ENCODE measurements at places on chromosomes 4 and X.
A peak's percentile ranks its signal among the peaks of the same experiment; 100 is the strongest.

DNA sequence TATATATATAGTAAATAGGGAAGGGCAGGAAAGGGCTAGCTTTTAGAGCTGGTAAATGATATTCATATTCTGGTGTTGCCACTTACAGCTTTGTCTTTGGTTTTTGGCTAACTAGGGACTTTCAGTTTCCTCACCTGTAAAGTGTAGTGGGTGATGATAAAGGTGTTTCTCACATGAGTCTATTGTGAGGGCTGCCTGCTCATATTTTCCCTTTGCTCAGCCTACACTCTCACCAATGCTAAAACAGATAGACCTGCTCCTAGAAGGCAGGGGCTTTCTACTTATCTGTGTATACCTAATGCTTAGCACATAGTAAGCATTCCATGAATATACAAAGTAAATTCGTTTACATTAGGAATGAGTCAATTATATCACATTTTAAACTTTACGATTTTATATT, 137.2 kb upstream of the HS3ST1 start:
- DNase-seq, result no peak

GRCh38 chrX:38500866-38501265, 60.5 kb upstream of the TSPAN7 start:
- no peak for DNase-seq

DNA sequence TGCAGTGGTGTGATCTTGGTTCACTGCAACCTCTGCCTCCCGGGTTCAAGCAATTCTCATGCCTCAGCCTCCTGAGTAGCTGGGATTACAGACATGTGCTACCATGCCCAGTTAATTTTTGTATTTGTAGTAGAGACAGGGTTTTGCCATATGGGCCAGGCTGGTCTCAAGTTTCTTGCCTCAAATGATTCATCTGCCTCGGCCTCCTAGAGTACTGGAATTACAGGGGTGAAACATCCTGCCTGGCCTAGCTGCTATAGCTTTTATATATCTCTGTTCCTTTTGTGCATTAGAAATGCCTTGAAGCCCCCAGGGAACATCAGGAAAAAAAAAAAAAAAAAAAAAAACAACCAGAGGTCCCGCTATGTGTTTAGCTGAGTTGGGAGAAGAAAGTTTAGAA, 34.8 kb downstream of the UBE2K start:
- no peak for DNase-seq

DNA sequence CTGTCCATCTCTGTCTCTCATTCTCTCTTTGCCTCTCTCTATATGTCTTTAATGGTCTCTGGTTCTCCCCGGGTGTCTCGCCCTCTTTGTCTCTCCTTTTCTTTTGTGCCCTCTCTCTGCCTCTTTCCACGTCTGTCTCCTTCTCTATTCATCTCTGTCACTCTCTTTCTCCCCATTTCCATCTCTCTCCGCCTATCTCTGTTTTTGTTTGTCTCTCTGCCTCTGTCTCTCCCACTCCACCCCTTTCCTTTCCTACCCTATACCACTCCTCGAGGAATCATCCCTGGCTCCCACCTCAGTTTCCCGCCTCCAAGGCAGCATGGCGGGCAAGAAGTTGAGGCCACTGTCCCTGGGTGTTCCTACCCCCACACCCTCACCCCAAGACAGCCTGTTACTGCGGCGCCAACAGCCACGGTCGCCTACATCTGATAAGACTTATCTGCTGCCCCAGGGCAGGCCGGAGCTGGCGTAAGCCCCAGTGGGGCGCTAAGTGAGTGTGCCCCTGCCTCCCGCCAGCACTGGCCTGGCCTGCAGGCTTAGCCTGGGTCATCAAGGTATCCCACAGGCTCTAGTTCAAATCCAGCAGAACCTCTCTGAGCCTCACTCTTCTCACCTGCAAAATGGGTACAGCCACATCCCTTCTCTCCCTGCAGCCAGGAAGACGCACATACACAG, 713 bp upstream of the GATA1 start:
- DNase-seq, result no peak

GRCh38 chr4:62075089-62075488, 875.0 kb downstream of the ADGRL3 start:
- DNase-seq, result no peak

- no peak for DNase-seq
Observed at GRCh38 chr4:10773656-10774055, 89.1 kb upstream of the CLNK start.

GRCh38 chr4:26104056-26104685, 190.2 kb downstream of the SMIM20 start:
- DNase-seq, result no peak

- no peak for DNase-seq
Observed at GRCh38 chrX:54492340-54492739, 3.7 kb downstream of the FGD1 start.

GRCh38 chr4:186221624-186222023, 5.7 kb upstream of the KLKB1 start:
- no peak for DNase-seq

GRCh38 chrX:44344194-44344593, 722 bp upstream of the EFHC2 start:
- DNase-seq, result no peak

GRCh38 chr4:160141206-160141605, 1038.3 kb downstream of the RAPGEF2 start:
- no peak for DNase-seq

GRCh38 chr4:17780501-17781299, 721 bp downstream of the FAM184B start:
- no peak for DNase-seq

GRCh38 chr4:142434519-142435224, 411.4 kb downstream of the INPP4B start:
- no peak for DNase-seq

DNA sequence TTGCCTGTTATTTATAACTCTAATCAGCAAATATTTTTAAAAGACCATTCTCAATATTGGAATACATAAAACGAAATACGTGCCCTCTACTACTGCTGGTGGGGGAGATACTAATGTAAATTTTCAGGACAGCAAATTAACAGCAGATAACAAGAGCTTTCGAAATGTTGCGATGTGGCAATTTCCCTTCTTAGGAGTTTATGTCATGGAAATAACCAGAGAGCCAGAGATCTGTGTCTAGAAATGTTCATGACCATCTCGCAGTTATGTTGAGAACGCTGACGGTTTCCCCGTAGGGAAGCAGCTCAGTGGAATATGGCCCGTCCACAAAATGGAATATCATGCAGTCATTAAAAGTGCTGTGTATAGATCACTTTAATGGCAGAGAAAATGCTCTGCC, 238.4 kb upstream of the PSAPL1 start:
- peak; percentile 78 for DNase-seq

- no peak for DNase-seq
Observed at GRCh38 chrX:149370097-149370496, 135.0 kb downstream of the IDS start.

- DNase-seq, result no peak
Observed at GRCh38 chrX:8783714-8784098, 17.5 kb downstream of the FAM9A start.

DNA sequence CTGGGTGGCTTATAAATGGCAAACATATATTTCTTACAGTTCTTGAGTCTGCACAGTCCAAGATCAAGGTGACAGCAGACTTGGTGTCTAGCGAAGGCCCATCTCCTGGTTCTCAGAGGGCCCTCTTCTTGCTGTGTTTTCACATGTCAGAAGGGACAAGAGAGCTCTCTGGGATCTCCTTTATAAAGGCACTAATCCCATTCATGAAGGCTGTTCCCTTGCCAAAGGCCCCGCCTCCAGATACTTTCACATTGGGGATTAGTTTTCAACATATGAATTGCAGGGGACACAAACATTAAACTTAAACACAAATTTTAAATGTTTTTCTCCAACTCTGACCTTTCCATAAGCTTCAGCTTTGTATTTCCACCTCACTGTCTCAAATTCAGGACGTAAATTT, 1135.0 kb upstream of the TENM3 start:
- DNase-seq, result no peak

DNA sequence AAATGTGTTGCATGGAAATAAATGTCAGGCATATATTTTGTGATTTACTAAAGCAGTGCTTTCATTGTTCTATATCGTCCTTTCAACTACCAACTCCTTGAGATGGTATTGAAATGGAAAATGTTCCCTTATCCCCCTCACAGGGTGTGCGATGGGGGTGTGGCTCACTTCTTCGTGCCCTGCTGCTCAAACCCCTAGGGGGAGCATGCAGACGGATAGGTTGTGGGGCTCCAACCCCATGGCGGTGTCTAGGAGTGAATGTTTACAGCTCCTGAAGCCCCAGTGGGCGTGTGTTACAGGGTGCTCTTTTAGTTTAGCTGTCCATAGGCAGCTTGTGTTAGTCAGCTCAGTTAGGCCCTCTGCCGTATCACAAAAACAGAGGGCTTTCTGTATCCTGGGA, 287.7 kb upstream of the EMCN start:
- no peak for DNase-seq

DNA sequence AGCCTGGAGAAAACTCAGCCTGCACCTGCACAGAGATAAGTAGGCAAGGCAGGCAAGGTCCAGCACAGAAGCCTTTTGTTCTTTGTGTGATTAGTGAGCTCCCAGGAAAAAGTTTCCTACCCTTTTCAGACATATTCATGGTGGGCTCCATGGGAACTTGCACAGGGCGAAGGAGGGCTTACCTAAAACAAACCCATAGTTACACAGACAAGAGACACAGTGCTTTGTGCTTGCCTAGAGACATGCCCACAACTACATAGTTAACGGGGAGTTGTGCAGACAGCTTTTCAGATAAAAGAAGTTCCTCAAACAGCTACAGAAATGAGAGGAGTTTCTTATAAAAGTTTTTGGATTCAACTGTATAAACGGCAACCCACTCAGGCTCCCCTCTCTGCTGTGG, 180.5 kb downstream of the GLUD2 start:
- no peak for DNase-seq

- peak; percentile 80 for DNase-seq
Observed at GRCh38 chrX:12975991-12976558, 1.2 kb downstream of the TMSB4X start.
